ENCODE measurements at places on chromosomes 6 and 20.

GRCh38 chr6:125224231-125224861, 70.8 kb downstream of the TPD52L1 start:
- DNase-seq, result no peak

- no peak for DNase-seq
These were observed 42.1 kb upstream of the BTN3A2 start for GRCh38 chr6:26322645-26323482.

- peak; percentile 82 for DNase-seq
These were observed 115.2 kb downstream of the MRPL14 start for GRCh38 chr6:44012078-44012493.

DNA sequence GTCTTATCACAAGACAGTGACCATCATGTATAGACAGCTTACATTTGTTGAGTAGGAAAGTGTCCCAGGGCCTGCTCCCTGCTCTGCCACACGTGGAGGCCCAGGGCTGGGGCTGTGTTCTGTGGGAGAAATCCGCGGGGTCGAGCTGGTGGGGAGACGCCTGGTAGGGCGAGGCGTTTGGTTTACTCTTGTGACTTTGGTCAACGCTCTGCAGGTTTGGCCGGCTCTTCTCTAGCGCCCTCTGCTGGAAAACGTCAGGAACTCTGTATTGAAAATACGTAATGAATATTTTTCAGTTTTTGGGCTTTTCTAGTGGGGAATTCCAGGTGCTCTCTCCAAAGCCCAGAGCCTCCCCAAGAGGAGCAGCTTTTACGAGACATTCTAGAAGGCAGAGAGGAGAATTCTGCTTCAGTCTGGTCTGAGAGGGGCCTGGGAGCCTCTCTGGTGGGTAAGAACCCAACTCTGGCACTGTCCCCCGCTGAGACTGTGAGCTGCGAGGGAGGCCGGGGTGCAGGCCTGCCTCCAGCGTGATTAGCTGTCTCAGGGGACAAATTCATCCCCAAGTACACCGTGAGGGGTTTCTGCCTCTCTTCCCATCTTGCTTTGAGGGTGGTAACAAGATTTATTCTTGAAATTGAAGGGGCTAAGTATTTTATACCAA, 112.6 kb upstream of the RALGAPA2 start:
- no peak for DNase-seq

GRCh38 chr20:49597825-49598395, 30.0 kb upstream of the PTGIS start:
- no peak for DNase-seq

DNA sequence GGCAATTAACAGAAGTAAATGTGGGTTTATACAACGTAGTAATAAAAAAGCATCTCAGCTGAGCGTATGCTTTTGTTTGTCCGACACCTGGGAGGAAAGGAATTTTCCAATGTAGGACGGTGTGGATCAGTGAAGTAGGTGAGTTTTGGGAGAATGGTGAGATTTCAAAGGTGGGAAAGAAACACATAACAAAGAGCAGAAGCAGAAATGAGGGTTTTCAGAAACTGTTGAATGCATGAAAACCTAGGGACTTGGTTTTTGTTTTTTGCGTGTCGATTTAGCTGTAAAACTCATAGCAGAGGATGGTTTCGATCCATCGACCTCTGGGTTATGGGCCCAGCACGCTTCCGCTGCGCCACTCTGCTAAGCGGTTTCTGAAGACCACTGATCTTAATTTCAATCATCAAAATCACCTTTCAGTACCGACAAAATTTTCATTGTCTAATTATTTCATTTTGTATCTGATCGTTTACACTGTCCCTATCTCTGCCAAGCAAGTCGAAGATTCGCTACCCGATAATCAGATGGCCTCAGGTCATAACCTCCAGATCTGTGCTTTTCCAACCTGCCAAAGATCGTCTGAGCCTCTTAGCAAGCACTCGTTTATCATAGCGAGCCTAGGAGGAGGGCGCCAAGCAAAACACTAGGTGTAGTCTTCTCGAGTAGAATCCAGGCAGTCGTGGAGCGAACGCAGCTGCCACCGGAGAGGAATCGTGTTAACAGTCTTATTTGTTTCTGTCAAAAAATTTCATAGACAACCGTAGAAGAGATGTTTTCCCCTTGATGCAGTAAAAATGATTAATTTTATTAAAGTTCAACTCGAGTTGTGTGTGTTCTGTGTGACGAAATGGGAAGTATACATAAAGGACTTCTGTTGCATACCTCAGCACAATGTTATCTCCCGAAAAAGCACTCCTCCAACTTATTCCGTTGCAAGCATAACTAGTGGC, 20.9 kb upstream of the POM121L2 start:
- peak; percentile 30 for DNase-seq

DNA sequence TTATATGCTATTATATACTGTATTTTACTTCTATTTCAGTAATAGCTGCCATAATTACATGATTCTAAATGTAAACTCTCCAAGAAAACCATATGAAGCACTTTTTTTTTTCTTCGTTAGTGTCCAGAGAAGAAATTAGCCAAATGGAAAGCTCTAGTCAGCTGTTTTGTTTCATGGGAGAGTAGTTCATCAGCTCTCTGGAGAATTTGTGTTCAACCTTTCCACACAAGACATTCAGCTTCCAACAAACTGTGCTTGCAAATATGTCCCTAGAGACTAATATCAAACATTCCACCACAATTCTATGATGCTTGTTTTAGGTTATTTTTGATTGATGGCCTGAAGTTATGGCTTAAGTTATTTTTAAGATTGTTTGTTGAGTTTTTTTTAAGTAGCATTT, 19.5 kb downstream of the FHL5 start:
- DNase-seq, result no peak

DNA sequence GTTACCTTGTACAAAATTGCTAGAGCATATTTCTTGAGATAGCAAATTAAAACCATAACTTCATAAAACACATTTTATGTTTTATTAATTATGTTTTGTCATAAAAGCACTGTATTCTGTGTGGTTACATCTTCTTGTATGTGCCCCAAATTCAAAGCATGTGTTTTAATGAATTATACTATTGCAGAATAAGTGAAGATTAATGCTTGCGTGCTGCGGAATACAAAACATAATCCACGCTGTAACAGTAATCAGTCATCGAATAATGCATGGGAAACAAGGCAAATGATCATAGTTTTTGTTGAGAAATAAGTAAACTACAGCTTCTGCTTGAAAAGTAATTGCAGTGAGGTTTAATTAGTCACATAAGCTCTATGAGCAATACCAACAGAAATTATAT, 459.2 kb upstream of the SOX4 start:
- no peak for DNase-seq
